ENCODE measurements at places on chromosomes 1 and 21. TPM values are rescaled to one million over a fixed set of nuclear protein-coding genes. Genes with fewer than 3 reads are reported as not detected.

- peaks cover 29% of the 10 kb centered on the region for H3K27me3 ChIP-seq
- H3K27ac ChIP-seq: no peak overlapping the region
- DNase-seq: no peak
- no peaks in the 10 kb centered on the region for H3K4me1 ChIP-seq
- H3K36me3 ChIP-seq: no peaks in the 10 kb centered on the region
These were observed 498.0 kb downstream of the MATN1 start for GRCh38 chr1:30225357-30225756.

DNA sequence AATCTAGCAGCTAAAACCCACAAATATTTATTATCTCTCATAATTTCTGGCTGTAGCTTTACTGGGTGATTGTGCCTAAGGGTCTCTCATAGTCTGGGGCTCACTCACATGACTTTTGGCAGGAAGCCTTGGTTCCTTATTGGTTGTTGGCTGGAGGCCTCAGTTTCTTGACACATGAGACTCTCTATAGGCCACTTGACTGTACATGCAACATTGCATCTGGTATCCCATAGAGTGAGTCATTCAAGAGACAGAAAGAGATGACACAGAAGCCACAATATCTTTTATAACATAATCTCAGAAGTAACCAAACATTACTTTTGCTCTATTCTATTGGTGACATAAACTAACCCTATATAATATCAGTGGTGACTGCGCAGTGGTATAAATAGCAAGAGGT is 128.5 kb upstream of the HNRNPU start:
- H3K4me1 ChIP-seq: peaks cover 10% of the 10 kb centered on the region
- H3K27me3 ChIP-seq: no peaks in the 10 kb centered on the region
- no peak overlapping the region for H3K4me3 ChIP-seq
- no peak overlapping the region for H3K27ac ChIP-seq

The RPL5 gene
- 1,021 TPM for total RNA-seq

- no peak for DNase-seq
- no peak overlapping the region for H3K27ac ChIP-seq
- H3K27me3 ChIP-seq: no peaks in the 10 kb centered on the region
- H3K4me1 ChIP-seq: no peaks in the 10 kb centered on the region
- H3K4me3 ChIP-seq: no peak overlapping the region
- H3K36me3 ChIP-seq: no peaks in the 10 kb centered on the region
These were observed 72.3 kb upstream of the COL11A1 start for GRCh38 chr1:103180660-103181059.

GRCh38 chr1:44237721-44238457 is 24.6 kb downstream of the DMAP1 start:
- H3K4me1 ChIP-seq: no peaks in the 10 kb centered on the region
- H3K4me3 ChIP-seq: no peak overlapping the region
- H3K27me3 ChIP-seq: no peaks in the 10 kb centered on the region

The UBL4B gene
- 0.24 TPM for total RNA-seq

- no peaks in the 10 kb centered on the region for H3K27me3 ChIP-seq
- no peaks in the 10 kb centered on the region for H3K4me1 ChIP-seq
- no peak overlapping the region for H3K4me3 ChIP-seq
- DNase-seq: no peak
- no peak overlapping the region for H3K27ac ChIP-seq
These were observed 116.2 kb downstream of the CENPF start for GRCh38 chr1:214719207-214719606.

DNA sequence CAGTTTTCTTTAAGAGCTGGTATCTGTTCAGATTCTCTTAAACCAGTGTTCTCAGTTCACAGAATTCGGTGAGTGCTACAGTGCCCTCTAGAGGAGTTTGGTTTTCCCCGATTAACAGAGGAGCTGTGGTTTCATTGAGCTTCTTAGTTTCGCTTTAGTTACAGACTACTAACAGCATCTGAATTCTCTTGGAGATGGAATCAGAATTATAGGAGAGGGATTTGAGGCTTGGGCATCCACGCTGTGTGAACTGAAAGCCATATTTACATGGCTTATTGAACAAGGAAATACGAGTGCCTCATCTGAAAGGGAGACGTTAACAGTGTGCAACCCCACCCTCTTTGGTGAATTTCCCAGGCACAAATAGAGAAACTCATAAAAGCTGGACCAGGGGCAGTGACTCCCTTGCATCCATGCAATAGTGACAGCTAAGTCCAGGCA is 202.0 kb downstream of the USH2A start:
- H3K36me3 ChIP-seq: no peaks in the 10 kb centered on the region
- H3K4me1 ChIP-seq: no peaks in the 10 kb centered on the region
- no peaks in the 10 kb centered on the region for H3K27me3 ChIP-seq
- no peak overlapping the region for H3K27ac ChIP-seq
- peak; percentile 55 for DNase-seq
- peak overlapping the region; percentile 59 for H3K4me3 ChIP-seq

DNA sequence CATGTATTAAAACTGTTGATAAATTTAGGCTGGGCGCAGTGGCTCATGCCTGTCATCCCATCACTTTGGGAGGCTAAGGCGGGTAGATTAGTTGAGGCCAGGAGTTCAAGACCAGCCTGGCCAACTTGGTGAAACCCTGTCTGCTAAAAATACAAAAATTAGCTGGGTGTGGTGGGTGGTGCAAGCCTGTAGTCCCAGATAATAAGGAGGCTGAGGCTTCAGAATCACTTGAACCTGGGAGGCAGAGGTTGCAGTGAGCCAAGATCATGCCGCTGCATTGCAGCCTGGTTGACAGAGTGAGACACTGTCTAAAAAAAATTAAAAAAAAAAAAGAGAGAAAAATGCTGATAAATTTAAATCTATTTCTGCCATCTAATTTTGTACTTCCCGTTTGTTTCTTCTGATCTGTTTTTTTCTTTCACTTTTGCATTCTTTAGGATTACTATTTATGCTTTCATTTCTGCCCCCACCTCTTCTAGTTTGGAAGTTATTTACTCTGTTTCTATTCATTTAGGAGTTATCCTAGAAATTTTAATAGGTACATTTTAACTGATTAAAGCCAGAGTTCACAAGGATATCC is 3.2 kb upstream of the DENND1B start:
- H3K36me3 ChIP-seq: no peaks in the 10 kb centered on the region
- H3K4me3 ChIP-seq: no peak overlapping the region
- peaks cover 58% of the 10 kb centered on the region for H3K4me1 ChIP-seq
- DNase-seq: no peak
- no peaks in the 10 kb centered on the region for H3K27me3 ChIP-seq

The BGLAP gene
- 2.0 TPM for total RNA-seq

The CAMK2N1 gene
- total RNA-seq: 44.6 TPM

DNA sequence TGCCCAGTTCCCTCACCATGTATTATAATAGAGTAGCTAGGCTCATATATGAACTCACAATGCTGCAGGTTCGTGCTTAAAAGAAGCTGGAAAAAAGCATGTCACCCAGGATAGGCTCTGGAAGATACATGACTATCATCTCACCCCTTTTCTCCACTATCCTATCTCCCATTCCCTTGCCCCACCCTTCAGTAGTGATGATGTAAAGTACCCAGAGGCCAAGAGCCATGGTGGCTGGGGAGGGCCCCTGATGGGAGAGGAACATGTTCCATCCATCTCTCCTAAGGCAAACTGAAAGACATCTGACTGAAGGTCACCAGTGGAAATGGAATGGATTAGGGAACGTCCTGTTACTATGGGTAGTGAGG is 20.3 kb upstream of the RBBP5 start:
- H3K27me3 ChIP-seq: no peaks in the 10 kb centered on the region
- peaks cover 11% of the 10 kb centered on the region for H3K4me1 ChIP-seq
- no peaks in the 10 kb centered on the region for H3K36me3 ChIP-seq
- DNase-seq: no peak
- H3K27ac ChIP-seq: no peak overlapping the region
- no peak overlapping the region for H3K4me3 ChIP-seq

GRCh38 chr1:223405507-223405906 is 12.3 kb downstream of the CCDC185 start:
- no peak overlapping the region for H3K4me3 ChIP-seq
- H3K27me3 ChIP-seq: no peaks in the 10 kb centered on the region
- H3K27ac ChIP-seq: no peak overlapping the region
- H3K36me3 ChIP-seq: no peaks in the 10 kb centered on the region

GRCh38 chr1:119662034-119662437 is 14.0 kb upstream of the ZNF697 start:
- H3K36me3 ChIP-seq: no peaks in the 10 kb centered on the region
- no peak overlapping the region for H3K27ac ChIP-seq
- no peak overlapping the region for H3K4me3 ChIP-seq
- peaks cover 19% of the 10 kb centered on the region for H3K4me1 ChIP-seq

The LPAR3 gene
- total RNA-seq: not detected

GRCh38 chr1:165204548-165204947 is 152.0 kb downstream of the LMX1A start:
- peaks cover 11% of the 10 kb centered on the region for H3K4me1 ChIP-seq
- H3K27me3 ChIP-seq: no peaks in the 10 kb centered on the region

The ETV3L gene
- not detected for total RNA-seq

The ZBED6 gene
- total RNA-seq: 32.7 TPM

GRCh38 chr1:58586271-58586670 is 9.2 kb upstream of the TACSTD2 start:
- no peak overlapping the region for H3K4me3 ChIP-seq
- no peaks in the 10 kb centered on the region for H3K36me3 ChIP-seq
- H3K27me3 ChIP-seq: no peaks in the 10 kb centered on the region
- DNase-seq: no peak

DNA sequence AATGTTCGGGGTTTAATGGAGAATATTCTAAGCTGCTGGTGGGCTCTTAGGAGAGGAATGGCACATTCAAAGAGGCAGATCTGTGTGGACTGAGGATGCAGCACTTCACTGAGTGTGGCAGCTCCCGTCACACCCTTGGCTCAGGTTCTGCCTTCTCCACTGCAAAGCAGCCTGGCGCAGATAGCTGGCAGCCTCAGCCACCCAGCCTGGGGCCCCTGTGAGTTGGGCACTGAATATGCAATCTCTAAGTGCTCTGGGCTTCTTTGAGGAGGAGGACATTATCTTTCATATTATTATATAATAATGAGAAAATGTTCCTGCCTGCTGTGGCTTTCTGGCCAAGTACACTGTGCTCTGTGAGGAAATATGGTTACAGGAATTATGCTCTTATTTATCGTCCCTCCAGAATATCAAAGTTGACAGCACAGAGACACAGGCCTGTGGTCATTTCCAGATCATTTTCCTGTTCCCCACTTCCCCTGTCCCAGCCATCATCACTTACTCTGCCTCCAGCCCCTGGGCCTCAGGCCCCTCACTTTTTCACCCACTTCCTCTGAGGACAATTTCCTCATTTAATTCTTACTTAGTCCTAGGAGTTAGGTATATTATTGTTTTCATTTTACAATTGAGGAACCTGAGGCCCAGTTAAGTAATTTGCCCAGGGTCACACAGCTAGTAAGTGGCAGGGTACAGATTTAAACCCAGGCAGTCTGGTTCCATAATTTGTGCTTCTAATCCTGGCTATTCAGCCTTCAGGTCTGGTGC is 53.6 kb downstream of the MAB21L3 start:
- no peak overlapping the region for H3K4me3 ChIP-seq
- no peak for DNase-seq
- peaks cover 13% of the 10 kb centered on the region for H3K4me1 ChIP-seq
- no peaks in the 10 kb centered on the region for H3K27me3 ChIP-seq
- H3K36me3 ChIP-seq: no peaks in the 10 kb centered on the region

GRCh38 chr1:93680420-93681100 is 1.1 kb downstream of the BCAR3 start:
- peak; percentile 86 for DNase-seq
- H3K27ac ChIP-seq: peak overlapping the region; percentile 81
- peaks cover 69% of the 10 kb centered on the region for H3K4me1 ChIP-seq
- peaks cover 47% of the 10 kb centered on the region for H3K36me3 ChIP-seq
- peak overlapping the region; percentile 80 for H3K4me3 ChIP-seq

DNA sequence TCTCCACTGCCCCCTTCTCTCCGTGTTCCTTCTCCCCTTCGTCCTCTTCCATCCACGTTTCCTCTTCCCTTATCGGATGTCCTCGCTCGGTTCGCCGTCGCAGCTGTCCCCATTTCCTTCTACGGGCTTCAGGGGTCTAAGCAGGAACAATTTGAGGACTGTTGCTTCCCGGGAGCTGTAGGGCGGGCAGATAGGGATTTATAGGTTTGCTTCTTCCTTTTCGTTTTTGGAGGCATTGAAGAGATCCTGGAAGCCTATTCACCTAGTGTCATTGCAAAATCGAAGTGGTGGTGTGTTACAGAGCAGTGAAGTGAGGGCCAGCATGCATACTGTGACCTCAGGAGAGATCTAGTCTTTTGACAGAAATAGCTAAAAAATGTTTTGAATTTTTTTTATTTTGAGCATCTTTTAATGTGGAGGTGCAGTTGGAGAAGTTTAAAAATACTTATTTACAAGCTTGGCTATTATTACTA is 897 bp downstream of the ZYG11B start:
- DNase-seq: no peak
- peak overlapping the region; percentile 87 for H3K4me3 ChIP-seq
- H3K27ac ChIP-seq: no peak overlapping the region
- no peaks in the 10 kb centered on the region for H3K36me3 ChIP-seq
- peaks cover 13% of the 10 kb centered on the region for H3K4me1 ChIP-seq

- no peak overlapping the region for H3K27ac ChIP-seq
- no peak overlapping the region for H3K4me3 ChIP-seq
- peaks cover 14% of the 10 kb centered on the region for H3K36me3 ChIP-seq
- H3K4me1 ChIP-seq: no peaks in the 10 kb centered on the region
These were observed 26.9 kb downstream of the RAD54L start for GRCh38 chr1:46274225-46275029.

GRCh38 chr1:36475341-36475740 is 7.4 kb downstream of the CSF3R start:
- H3K27ac ChIP-seq: no peak overlapping the region
- H3K4me1 ChIP-seq: peaks cover 18% of the 10 kb centered on the region
- H3K36me3 ChIP-seq: no peaks in the 10 kb centered on the region
- H3K4me3 ChIP-seq: no peak overlapping the region
- DNase-seq: no peak

GRCh38 chr1:36464605-36465393 is 615 bp upstream of the MRPS15 start:
- peaks cover 33% of the 10 kb centered on the region for H3K4me1 ChIP-seq
- peak; percentile 26 for DNase-seq

DNA sequence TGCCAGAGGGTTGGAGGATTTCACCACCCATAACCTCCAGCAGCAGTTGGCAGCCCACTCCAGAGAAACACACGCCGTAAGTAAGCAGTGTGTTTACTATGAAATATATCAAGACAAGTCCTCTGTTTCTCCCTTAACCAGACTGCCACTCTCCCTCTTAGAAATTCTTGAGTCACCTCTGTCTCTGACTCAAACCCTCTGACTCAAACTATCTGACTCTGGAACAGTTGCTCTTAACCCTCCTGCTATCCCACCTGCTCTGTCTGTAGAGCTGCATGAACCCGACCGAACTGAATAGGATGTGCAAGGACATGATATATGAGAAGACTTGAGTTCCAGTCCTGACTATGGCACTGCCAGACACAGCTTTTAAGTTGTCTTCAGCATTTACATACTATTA is 14.1 kb downstream of the INPP5B start:
- H3K4me1 ChIP-seq: peaks cover 38% of the 10 kb centered on the region
- peak overlapping the region; percentile 78 for H3K4me3 ChIP-seq
- no peak for DNase-seq
- no peaks in the 10 kb centered on the region for H3K36me3 ChIP-seq
- no peaks in the 10 kb centered on the region for H3K27me3 ChIP-seq

The SPRR5 gene
- total RNA-seq: not detected

- no peaks in the 10 kb centered on the region for H3K27me3 ChIP-seq
- peaks cover 15% of the 10 kb centered on the region for H3K4me1 ChIP-seq
- H3K36me3 ChIP-seq: no peaks in the 10 kb centered on the region
- no peak for DNase-seq
- H3K27ac ChIP-seq: 0 out of 2 replicates have a peak overlapping the region, but pooled peaks have one; percentile 23
These were observed 77.3 kb upstream of the ARID1A start for GRCh38 chr1:26618561-26618960.

Measured in PC-9 (cell line).